Thymus (tissue), 14 donors: ENCODE measurements at places on chromosomes 16 and 17. TPM values are rescaled to one million over a fixed set of nuclear protein-coding genes. Genes with fewer than 3 reads are reported as not detected.

ACTG1 gene
- total RNA-seq = 1,837 TPM

PRSS36 gene
- 5.7 TPM for total RNA-seq

ZG16 gene
- 0.09 TPM for total RNA-seq

LITAFD gene
- not detected for total RNA-seq

IRX6 gene
- total RNA-seq = 2.8 TPM

DNA sequence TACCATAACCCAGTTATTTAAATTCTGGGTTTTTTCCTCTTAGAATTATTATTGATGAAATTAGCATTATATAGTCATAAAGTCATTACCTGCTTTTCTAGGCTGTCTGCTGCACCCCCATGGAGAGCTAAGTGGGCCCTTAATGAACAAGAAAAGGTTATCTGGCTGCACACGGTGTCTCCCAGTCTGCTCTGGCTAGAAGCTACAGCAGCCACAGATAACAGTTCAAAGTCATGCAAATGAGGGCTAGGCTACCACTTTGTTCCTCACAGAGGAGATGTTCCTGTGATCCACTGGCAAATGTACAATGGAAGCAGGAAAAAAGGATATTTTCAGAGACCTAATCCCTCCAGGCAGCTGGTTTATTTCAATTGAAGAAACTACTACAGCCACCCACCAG lies 112.1 kb downstream of the SNX11 start:
- no peak for DNase-seq
- H3K27ac ChIP-seq = no peak overlapping the region

GRCh38 chr16:11506741-11507305 lies 79.9 kb downstream of the LITAF start:
- DNase-seq = no peak
- H3K27ac ChIP-seq = no peak overlapping the region
- no peaks in the 10 kb centered on the region for H3K4me1 ChIP-seq
- H3K36me3 ChIP-seq = no peaks in the 10 kb centered on the region
- no peak overlapping the region for H3K4me3 ChIP-seq
- H3K27me3 ChIP-seq = no peaks in the 10 kb centered on the region

DNA sequence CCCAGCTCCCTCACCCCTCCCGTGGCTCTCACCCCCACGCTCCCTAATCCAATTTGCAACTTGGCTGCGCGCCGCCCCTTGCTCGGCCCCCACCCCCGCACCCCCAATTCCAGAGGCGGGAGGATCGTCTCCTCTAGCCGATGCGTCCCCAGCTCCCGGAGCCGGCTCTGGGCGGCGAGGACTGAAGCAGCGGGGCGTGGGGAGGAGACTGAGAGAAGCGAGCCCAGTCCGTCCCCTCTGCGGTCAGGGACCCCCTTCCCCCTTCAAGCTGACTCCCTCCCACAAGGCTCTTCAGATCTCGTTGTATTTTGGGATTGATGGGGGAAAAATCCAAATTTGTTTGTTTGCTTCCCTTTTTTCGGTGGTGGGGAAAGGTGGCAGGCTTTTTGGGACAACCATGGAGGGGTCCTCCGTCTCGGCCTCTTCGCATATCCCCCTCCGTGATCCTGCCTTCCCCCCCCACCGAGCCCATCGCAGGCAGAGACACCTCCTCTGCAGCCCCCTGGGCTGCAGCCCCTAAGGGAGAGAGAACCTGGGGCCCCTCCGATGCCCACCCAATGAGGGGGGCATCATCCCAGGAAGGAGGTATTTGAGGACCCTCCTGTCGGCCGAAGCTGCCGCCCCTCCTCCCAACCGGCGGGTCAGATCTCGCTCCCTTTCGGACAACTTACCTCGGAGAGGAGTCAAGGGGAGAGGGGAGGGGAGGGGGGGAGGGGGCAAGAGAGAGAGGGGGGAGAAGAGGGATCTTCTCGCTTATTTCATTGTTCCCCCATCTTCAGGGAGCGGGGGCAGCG lies 466 bp downstream of the NEUROD2 start:
- H3K4me1 ChIP-seq = no peaks in the 10 kb centered on the region
- H3K4me3 ChIP-seq = no peak overlapping the region
- no peaks in the 10 kb centered on the region for H3K36me3 ChIP-seq
- H3K27ac ChIP-seq = no peak overlapping the region

DNA sequence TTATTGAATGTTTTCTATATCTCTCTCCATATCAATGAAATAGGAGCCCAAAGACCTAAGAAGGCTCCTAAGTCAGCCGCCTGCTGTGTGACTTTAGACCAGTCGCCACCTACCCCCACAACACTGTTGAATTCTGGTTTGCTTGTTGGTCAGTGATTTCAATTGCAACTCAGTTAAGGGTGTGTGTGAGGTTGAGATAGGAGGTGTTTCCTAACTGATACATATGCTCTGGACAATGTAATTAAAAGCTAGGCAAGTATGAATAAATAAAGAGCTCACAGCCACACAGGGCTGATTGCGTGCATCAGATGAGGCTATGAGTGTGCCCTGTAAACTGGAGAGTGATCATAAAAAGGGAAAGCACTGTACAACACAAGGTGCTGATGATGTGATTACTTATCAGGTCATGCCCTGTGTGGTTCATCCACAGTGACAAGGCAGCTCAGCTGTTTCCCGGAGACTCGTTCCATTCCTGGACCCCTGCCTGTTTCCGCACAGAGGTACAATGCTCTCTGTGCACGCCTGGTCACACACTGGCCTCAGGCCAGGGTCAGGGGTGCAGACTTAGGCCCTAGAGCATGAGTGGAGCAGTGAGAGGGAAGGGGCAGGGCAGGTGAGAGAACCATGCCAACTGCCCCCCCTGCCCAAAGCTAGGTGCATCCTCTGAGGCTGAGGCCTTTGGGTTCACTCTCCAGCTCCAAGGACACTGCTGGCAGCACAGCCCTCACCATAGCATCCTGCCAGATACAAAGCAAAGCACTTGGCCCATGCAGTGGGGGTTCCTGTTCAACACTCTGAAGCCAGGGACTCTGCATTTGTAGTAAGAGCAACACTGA lies 3.3 kb upstream of the KRT35 start:
- no peak overlapping the region for H3K27ac ChIP-seq
- H3K4me1 ChIP-seq = no peaks in the 10 kb centered on the region
- no peaks in the 10 kb centered on the region for H3K36me3 ChIP-seq
- no peak overlapping the region for H3K4me3 ChIP-seq

DNA sequence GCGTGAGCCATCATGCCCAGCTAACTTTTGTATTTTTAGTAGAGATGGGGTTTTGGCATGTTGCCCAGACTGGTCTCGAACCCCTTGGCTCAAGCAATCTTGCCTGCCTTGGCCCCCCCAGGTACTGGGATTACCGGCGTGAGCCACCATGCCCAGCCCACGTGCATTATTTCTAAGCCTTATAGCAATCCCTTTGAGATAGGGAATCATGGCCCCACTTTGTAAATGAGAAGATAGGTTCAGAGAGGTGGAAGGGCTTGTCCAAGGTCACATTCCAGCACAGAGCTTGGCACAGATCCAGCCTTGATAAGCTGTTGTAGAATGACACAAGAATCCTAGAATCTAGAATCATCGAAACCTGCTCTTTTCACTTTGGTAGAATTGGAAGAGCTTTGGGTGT lies 4.2 kb upstream of the PYCARD start:
- H3K4me3 ChIP-seq = no peak overlapping the region
- H3K27me3 ChIP-seq = peaks cover 10% of the 10 kb centered on the region
- no peak for DNase-seq
- H3K36me3 ChIP-seq = no peaks in the 10 kb centered on the region
- no peak overlapping the region for H3K27ac ChIP-seq

DNA sequence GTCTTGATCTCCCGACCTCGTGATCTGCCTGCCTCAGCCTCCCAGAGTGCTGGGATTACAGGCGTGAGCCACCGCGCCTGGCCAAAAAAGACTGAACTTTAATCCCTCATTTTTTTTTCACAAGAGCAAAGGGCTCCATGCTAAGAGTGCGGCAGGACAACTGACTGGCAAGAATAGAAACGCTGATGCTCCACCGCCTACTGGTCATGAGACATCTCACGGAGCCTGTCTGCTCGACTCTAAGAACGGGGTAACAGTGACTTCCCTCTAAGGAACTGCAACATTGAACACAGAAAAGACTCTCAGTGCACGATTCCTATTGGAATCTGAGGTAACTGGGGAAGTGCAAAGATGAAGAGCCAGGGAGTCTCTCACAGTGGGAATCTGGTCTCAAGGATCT lies 23.9 kb downstream of the HIGD1B start:
- H3K27me3 ChIP-seq = no peaks in the 10 kb centered on the region
- H3K4me1 ChIP-seq = no peaks in the 10 kb centered on the region
- H3K36me3 ChIP-seq = peaks cover 81% of the 10 kb centered on the region
- H3K27ac ChIP-seq = no peak overlapping the region

DNA sequence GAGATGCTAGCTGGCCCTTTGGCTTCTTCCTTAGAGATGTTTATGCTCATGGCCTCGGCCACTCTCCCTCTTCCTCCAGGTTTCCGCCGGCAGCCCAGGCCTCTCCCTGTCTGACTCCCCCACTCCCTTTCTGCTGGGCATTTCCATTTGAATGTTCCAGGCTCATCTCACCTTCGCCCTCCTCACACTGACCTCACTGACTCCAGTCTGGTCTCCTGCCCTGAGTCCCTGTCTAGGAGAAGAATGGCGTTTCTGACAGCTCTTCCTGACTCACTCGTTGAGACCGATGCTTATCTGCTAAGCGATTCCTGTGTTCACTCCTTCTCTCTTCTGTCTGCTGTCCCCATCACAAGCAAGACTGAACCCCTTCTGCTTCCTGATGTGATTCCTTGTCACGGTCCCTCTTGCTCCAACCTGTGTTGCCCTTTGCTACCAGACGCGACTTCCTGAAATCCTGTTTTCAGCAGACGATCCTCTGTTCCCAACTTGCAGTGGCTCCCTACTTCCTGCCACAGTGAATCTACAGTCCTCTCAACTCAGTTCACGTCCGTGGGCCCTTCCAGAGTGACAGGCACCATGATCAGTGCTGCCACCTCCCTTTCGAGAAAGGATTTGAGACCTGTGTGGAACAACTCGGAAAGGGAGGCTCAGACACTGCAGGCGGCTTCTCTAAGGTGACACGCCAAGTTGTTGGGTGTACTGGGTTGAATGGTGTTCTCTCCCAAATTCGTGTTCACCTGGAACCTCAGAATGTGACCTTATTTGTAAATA lies 176.4 kb downstream of the MSI2 start:
- H3K27me3 ChIP-seq = no peaks in the 10 kb centered on the region
- peaks cover 22% of the 10 kb centered on the region for H3K36me3 ChIP-seq
- H3K27ac ChIP-seq = peak overlapping the region; percentile 59
- peaks cover 54% of the 10 kb centered on the region for H3K4me1 ChIP-seq
- no peak for DNase-seq

DNA sequence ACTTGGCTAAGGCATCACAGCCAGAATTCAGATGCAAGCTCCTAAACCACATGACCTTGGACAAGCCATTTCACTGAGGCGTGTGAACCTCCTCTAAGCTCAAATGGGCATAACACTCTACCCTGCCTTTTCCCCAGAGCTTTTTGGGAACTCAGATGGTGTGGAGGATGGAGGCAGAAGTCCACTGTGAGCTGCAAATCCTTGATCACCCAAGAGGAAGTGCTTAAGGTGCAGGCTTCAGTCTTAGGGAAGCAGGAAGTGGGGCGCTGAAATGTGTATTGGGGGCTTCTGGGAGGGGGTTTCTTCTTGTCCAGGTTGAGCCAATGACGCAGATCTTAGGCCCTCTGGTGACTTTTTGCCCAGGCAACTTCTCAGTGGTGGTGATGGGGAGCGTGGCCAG lies 12.9 kb downstream of the CIITA start:
- H3K36me3 ChIP-seq = no peaks in the 10 kb centered on the region
- H3K27me3 ChIP-seq = no peaks in the 10 kb centered on the region
- no peak overlapping the region for H3K4me3 ChIP-seq
- H3K4me1 ChIP-seq = peaks cover 11% of the 10 kb centered on the region
- no peak for DNase-seq

GRCh38 chr17:49915670-49916069 lies 53.3 kb upstream of the DLX4 start:
- H3K36me3 ChIP-seq = no peaks in the 10 kb centered on the region
- no peak overlapping the region for H3K4me3 ChIP-seq
- H3K27ac ChIP-seq = no peak overlapping the region

- H3K36me3 ChIP-seq = no peaks in the 10 kb centered on the region
- H3K27ac ChIP-seq = no peak overlapping the region
- no peak overlapping the region for H3K4me3 ChIP-seq
- H3K4me1 ChIP-seq = peaks cover 71% of the 10 kb centered on the region
- DNase-seq = no peak
Measured at GRCh38 chr16:84507011-84507982, 2.8 kb upstream of the MEAK7 start.

DNA sequence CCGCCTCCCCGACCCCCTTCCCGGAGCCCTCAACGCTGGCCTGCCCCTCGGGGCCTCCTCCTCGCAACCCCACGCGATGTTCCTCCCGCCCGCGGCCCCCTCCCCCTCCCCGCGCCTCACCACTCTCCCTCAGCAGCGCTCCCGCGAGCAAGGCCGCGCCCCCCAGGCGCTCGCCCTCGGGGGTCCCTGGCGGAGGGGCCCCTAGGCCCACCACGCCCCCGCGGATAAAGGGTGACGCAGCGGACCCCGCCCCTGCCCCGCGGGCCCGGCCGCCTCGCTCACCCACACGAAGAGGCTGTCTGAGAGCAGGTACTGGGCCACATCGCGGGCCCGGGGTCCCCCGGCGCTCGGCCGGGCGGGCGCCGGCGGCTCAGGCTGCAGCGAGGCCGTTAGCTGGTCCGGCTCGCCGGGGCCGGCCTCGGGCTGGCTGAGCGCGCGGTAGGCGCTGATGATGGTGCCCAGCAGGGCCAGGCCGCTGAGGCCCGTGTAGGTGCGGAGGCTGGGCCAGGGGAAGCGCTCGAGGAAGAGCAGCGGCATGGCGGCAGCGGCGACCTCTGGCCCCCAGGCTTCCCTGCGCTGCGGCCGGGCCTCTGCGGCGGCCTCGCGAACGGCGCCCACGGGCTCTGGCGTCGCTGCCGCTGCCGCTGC lies 430 bp downstream of the AMFR start:
- no peaks in the 10 kb centered on the region for H3K27me3 ChIP-seq
- no peak overlapping the region for H3K27ac ChIP-seq
- peak; percentile 58 for DNase-seq
- peak overlapping the region; percentile 73 for H3K4me3 ChIP-seq
- H3K4me1 ChIP-seq = peaks cover 3% of the 10 kb centered on the region

DNA sequence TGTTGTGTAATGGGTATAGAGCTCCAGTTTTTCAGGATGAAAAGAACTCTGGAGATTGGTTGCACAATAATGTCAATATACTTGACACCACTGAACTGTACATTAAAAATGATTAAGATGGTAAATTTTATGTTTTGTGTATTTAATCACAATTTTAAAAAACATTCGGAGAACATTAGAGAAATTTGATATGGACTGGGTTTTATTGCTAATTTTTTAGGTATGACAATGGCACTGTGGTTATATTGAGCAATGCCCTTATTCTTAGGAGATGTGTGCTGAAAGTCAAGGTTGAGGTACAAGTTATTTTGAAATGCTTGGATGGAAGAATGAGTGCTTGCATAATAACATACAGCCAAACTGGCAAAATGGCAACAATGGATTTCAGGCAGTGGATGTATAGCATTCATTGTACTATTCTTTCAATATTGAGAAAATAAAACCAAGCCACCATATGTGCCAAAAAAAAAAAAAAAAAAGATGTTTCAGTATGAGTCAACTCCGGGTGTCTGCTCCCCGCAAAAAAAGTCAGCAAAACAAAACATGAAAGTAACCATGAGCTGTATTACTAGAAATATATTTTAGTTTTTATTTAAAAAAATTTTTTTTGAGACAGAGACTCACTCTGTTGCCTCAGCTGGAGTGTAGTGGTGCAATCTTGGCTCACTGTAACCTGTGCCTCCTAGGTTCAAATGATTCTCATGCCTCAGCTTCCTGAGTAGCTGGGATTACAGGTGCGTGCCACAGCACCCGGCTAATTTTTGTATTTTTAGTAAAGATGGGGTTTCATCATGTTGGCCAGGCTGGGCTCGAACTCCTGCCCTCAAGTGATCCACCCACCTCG lies 19.8 kb downstream of the HOXB1 start:
- DNase-seq = no peak
- H3K4me3 ChIP-seq = no peak overlapping the region
- H3K27ac ChIP-seq = no peak overlapping the region
